Psoas muscle (tissue), 8 donors: ENCODE measurements at places on chromosomes 7 and 10. TPM values are rescaled to one million over a fixed set of nuclear protein-coding genes. Genes with fewer than 3 reads are reported as not detected.

- DNase-seq = no peak
Observed at GRCh38 chr7:23385140-23385539, 85.2 kb downstream of the IGF2BP3 start.

GRCh38 chr7:77447616-77448015 lies 31.5 kb upstream of the GSAP start:
- no peak for DNase-seq

DNA sequence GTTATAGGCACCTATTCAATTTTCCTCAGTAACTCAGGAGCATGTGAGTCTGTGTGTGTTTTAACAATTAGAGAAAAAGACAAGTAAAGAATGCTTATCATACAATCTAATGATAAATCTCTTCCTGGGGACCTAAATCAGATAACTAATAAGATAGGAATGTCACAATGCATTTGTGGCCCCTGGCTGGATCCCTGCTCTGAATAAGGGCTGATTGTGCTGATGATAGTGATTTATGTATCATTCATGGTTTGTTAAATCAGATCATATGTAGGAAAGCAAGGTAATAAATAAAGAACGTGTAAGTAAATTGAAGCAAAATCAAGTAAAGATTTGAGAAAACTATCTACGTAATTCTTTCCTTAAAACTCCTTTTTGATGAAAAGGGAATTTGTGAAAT lies 145.9 kb downstream of the C7orf25 start:
- no peak for DNase-seq

DNA sequence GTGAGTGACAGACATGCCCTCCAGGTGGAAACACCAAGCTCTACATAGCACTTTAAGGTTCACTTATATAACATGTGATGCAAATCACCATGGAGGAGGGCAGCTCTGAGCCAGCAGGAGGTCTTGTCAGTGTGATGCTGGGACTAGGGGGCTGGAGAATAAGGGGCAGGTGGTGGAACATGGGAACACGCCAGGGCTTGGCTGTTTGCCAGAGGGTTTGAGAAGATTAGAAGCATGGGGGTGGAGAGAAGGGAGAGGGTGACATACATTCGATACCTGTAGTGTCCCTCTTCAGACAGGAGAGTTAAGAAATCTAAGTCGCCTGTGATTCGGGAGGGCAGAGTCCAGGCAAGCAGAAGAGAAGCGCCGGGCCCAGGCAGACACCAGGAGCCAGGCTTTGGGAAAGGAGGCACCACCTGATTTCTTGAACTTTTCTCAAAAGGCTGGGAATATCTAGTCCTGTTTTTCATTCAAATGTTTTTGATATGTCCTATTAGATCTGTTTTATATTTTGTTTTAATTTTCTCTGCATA lies 16.9 kb upstream of the LAMB4 start:
- DNase-seq = no peak

- no peak for DNase-seq
Observed at GRCh38 chr7:83520726-83521125, 128.2 kb downstream of the SEMA3E start.

GRCh38 chr7:47497367-47498096 lies 84.4 kb downstream of the TNS3 start:
- DNase-seq = no peak

GRCh38 chr7:88280801-88281200 lies 25.9 kb downstream of the STEAP4 start:
- DNase-seq = no peak

DNA sequence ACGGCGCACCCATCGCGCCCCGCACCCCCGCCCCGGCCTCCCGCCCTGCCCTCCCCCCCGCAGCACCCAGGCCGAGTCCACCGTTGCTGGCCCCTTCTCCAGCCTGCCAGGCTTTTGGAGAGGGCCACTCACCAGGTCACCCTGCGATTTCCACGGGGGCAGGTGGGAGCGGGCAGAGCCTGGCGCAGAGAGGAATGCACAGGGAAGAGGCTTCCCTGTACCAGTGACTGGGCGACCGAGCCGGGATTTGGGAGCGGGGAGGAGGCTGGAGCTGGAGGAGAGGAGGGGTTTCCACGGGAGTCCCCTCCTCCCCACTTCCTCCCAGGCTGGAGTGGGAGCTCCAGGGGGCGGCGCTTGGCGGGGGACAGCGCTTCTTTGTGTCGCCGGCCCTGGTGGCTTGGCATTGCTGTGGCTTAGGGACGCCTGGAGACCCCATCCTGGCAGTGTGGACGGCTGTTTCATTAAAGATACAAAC lies 19.3 kb downstream of the TCAF1 start:
- peak; percentile 85 for DNase-seq

DNA sequence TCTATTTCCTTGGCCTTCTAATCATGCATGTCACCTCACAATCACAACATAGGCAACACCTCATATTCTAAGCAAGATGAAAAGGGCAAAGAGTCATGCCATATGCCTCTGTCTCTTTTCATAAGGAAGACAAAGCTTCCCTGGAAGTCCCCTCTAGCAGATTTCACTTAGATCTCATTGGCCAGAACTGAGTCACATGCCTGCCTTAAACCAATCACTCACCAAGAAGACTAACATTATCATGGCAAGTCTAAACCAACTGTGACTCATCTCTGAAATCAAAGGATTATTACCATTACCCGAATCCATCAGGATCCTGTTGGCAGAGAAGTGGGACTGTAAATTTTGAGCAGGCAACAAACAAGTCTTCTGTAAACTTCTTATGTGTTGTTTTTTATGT lies 27.8 kb downstream of the CAV1 start:
- no peak for DNase-seq

- no peak for DNase-seq
Observed at GRCh38 chr7:10015687-10016086, 958.0 kb upstream of the PHF14 start.

DNA sequence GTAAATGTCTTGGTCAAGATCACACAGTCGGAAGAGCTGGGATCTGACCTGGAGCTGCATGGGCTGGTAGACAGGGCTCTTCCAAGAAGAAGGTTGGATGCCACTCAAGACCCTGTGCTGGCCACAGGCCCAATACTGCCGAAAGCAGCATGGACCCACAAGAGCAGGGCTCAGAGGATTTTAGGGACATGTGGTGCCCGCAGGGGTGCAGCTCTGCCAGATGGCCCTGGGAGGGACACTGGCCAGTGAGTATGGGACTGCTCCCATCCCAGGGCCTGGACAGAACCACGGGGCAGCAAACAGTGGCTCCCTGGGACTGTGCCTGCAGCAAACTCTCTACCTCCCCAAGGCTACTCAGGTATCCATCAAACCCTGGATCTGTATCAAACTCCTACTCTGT lies 12.4 kb downstream of the MAT1A start:
- no peak for DNase-seq

DNA sequence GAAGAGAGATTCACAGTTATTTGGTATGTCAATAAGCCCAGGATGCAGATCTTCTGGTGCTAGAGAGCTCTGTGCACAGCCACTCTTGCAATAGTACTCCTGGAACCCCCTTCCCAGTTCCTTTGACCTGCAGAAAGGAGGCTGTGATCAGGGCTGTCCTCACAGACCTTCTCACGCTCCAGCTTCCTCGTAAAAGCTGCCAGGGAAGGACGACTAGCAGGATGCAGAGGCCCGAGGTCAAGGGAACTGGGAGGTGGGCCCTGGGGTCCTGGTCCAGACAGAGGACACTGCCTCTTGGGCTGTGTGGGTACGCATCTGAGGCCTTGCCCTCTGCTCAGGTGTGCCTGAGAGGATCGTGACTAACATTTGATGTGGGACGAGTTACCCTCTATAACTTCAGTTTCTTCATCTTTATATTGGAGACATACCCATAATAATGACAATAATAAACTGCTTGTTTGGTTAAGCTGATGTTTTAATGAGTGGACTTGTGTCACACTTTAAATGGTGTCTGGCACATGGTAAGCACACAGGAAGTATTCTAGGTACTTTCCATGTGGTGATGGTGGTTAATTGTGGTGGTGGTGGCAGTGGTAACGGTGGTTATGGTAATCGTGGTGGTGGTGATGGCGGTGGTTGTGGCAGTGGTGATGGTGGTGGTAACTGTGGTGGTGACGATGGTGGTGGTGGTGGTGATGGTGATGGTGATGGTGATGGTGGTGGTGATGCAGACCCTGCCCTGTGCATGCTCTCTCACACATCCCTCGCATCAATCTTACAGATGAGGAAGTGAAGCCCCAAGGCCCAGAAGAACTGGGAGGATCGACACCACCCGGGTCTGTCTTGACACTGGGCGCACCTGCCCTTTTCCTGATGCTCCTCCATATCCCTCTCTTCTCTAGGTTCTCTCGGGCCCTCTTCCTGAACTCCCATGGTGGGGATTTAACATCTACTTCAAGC lies 235.2 kb upstream of the GRB10 start:
- no peak for DNase-seq

DNA sequence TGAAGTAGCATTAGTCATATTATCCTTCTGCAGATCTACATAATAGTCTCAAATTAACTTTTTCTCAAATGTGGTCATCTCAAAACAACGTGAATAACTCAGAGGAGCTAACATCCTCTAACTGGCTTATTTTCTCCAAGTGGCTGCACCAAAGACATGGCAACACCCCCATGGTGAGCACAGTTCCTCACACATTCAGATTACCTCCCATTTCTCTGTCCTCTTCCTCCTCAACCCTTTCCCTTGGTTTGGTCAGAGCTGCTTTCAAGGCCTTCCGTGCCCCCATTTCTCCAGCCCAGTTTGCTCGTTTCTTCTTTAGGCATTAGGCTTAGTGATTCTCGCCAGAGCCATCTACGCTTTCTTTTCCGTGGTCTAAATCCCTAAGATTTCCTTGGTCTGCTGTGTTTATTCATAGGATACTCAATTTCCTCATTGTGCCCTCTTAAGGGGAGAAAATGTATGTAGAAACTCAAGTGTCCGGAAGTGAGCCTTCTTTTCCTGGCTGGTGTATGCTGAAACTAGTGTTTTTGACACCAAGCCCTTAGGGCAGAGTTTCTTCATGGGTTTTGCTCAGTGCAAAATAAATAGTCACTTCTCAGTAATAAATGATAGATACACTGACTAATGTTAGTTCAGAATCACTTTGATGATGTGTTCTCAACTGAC lies 2.6 kb downstream of the MET start:
- DNase-seq = no peak

DNA sequence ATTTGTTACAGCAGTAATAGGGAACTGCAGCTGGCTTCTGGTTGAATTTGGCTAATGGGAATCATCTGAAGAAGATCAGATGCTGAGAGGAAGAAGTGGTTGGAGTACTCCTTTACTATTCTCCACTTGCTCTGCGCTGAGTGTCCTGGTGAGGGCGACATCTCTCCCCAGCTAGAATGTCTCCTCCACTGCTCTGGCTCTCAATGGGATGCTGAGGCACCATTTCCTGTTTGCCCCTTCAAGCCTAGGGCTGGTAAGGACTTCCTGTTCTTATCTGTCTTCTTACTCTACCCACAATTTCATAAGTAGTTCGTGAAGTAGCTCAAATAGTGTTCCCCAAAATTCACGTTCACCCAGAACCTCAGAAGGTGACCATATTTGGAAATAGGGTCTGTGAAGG lies 43.2 kb upstream of the TES start:
- DNase-seq = no peak

DNA sequence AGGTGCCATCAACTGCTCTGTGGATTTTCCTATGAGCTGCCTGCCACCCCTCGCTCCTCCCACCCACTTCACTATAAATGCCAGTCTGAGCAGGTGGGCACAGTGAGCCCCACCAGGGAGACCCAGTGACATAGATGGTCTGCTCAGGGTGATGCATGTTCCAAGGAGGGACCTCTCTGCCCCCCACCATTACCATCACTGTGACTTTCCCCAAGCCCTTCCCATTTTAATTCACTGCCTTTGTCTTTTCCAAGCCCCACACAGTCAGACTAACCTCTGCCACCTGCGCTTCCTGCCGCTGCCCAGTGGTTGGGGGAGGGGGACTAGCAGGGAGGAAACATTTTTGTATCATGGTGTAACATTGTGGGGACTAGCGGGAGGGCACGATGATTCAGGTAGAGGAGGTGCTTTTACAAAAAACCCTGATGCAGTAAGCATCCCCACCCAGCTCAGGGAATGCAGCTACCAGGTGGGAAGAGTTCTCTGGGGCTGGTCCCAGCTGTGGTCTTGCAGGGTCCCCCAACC lies 24.6 kb downstream of the PRSS2 start:
- DNase-seq = no peak

DNA sequence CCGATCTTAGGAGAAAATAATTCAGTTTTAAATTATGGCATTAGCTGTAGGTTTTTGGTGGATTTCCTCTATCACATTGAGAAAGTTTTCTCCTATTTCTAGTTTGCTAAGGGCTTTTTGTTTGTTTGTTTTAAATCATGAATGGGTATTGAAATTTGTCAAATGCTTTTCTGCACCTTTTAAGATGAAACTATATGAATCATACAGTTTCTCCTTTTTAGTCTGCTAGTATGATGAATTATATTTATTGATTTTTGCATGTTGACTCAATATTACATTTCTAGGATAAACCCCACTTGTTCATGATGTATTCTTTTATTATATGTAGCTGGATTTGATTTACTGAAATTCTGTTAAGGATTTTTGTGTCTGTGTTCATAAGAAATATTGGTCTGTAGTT lies 70.3 kb upstream of the PIP4K2A start:
- no peak for DNase-seq

GRCh38 chr7:151416941-151417315 lies 7.1 kb upstream of the WDR86 start:
- no peak for DNase-seq

DNA sequence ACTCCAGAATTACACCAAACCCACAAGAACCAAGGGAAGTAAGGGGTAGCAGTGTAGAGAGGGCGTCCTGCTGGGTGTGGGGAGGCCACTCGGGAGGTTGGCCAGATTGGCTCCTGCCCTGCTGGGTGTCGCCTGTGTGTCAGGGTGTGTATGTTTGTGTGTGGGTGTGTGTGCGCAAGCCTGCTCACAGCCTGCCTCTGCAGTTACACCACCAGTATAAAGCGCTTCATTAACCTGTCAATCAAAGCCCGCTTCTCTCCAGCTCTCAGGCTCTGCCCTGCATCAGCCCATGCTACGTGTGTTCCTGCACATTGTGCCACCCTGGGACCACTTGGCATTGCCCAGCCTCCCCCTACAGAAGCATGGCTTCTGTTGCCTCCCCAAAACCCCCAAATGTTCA lies 83.3 kb upstream of the PAX2 start:
- no peak for DNase-seq

GRCh38 chr10:113557903-113558321 lies 5.1 kb downstream of the HABP2 start:
- no peak for DNase-seq

The PALD1 gene
- total RNA-seq = 4.0 TPM

The NACAD gene
- 1.4 TPM for total RNA-seq

The PLOD3 gene
- 25.4 TPM for total RNA-seq

The PPP1R17 gene
- total RNA-seq = not detected

The JAZF1 gene
- 10.6 TPM for total RNA-seq

The LDB1 gene
- total RNA-seq = 28.9 TPM

The SNX10 gene
- 1.4 TPM for total RNA-seq

The TACR2 gene
- total RNA-seq = 0.46 TPM
